ENCODE measurements at places on chromosomes 1 and 21.

DNA sequence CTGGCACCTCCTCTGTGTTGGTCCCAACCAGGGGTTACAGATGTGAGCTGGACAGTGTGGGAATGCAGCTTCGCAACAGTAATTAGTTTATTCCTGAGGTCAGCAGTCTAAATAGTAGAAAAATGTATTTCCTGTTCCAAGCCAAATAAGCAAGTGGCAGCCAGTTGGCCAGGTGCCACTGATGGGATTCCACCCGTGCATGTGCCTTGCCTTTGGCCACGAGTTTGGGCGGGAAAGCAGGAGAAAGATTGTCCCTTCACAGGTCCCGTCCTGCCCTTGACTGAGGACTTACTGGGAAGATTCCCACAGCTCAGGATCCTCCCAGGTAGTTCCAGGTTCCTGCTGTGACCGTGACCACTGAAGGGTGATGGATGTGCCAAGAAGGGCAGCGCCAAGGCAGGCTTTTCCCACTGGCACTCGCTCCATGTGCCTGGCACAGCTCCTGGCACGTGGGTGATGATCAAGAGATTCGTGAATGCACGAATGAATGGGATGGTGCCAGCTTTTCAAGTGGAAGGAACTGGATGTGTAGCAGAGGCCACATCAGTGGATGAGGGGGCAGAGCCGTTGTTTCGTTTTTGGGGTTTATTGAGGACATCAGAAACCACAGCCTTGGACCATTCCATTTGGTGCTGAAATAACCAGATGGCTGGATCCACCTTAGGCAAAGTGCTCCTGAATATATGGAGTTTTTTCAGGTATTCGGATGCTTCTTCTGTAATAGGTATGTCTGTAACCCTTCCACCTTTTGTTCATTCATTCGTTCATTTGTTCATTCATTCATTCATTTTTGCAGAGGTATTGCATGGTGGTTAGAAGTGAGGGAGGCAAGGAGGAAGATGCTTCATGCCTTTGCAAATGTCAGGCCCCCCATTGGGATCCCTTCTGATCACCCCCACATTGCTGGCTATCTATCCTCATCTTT is 62.4 kb upstream of the WNT4 start:
- no peak for DNase-seq

DNA sequence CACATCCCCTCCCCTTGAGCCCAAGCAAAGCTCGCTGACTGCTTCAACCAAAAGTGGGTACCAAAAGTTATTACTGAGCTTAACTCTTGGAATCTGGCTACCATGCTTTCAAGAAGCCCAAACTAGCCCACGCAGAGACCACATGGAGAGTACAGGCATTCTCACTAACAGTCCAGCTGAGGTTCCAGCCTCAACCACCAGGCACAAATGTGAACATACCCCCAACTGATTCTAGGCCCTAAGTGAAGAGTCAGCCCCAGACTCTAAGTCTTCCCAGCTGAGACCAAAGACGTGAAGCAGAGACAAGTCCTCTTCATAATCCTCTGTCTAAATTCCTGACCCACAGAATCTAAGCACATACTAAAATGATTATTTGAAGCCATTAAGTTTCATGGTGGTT is 36.8 kb downstream of the EVI5 start:
- DNase-seq: no peak

DNA sequence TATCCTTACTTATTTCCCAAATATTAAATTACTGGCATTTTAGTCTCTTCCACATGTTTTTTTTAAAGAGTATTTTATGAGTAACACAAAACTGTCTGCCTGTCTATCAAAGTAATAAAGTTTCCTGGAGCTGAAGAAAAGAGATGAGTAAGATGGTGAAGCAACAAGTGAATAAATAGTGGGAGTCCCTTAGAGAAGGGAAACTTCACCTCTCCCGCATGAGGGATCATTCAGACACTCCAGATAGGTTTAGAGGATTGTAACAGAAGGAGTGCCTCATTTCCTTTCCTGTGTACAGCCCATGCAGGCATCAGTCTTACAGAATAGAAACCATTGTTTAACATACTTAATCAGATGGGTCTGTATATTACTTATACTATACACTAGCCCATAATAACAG is 205.7 kb downstream of the USP25 start:
- DNase-seq: no peak

- DNase-seq: no peak
These were observed 39.2 kb upstream of the SCMH1 start for GRCh38 chr1:41281334-41281733.

GRCh38 chr21:17859661-17860060 is 40.5 kb upstream of the C21orf91 start:
- DNase-seq: no peak

Measured in activated T-helper 1 cell treated with anti-CD3 and anti-CD28 coated beads, Interleukin-2, amount 50 U/mL, for 16 hours (primary cell).